ENCODE measurements at places on chromosomes 7 and 10. TPM values are rescaled to one million over a fixed set of nuclear protein-coding genes. Genes with fewer than 3 reads are reported as not detected.

GRCh38 chr10:113504423-113504822 is 48.4 kb upstream of the HABP2 start:
- H3K27ac ChIP-seq, result no peak overlapping the region
- H3K27me3 ChIP-seq, result peaks cover 73% of the 10 kb centered on the region
- no peak overlapping the region for H3K4me3 ChIP-seq
- DNase-seq, result no peak
- H3K36me3 ChIP-seq, result peaks cover 2% of the 10 kb centered on the region

DNA sequence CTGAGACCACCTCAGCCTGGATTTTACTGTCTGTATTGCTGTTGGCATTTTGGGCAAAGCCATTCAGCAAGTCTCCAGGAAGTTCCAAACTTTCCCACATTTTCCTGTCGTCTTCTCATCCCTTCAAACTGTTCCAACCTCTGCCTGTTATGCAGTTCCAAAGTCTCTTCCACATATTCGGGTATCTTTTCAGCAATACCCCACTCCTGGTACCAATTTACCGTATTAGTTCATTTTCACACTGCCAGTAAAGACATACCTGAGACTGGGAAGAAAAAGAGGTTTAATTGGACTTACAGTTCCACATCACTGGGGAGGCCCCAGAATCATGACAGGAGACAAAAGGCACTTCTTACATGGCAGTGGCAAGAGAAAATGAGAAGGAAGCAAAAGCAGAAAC is 62.8 kb downstream of the INPP5A start:
- peaks cover 7% of the 10 kb centered on the region for H3K4me1 ChIP-seq
- no peak overlapping the region for H3K4me3 ChIP-seq
- no peak overlapping the region for H3K27ac ChIP-seq
- H3K27me3 ChIP-seq, result no peaks in the 10 kb centered on the region

GRCh38 chr10:29482591-29483431 is 152.0 kb downstream of the SVIL start:
- H3K27ac ChIP-seq, result peak overlapping the region; percentile 76
- no peak overlapping the region for H3K4me3 ChIP-seq
- DNase-seq, result no peak
- H3K36me3 ChIP-seq, result peaks cover 32% of the 10 kb centered on the region
- H3K4me1 ChIP-seq, result peaks cover 21% of the 10 kb centered on the region

DNA sequence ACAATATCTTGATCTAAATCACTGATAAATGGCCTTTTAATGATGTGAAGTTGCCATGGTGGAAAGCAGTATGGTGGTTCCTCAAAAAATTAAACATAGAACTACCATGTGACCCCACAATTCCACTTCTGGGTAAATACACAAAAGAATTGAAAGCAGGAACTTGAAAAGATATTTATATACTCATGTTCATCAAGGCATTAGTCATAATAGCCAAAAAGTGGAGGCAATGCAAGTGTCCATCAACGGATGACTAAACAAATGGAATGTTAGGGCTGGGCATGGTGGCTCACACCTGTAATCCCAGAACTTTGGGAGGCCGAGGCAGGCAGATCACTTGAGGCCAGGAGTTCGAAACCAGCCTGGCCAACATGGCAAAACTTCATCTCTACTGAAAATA is 2.0 kb upstream of the DNAJC12 start:
- no peak overlapping the region for H3K27ac ChIP-seq
- DNase-seq, result no peak
- peaks cover 14% of the 10 kb centered on the region for H3K4me1 ChIP-seq
- no peak overlapping the region for H3K4me3 ChIP-seq

GRCh38 chr10:43853369-43853768 is 204.7 kb upstream of the ZNF32 start:
- no peak overlapping the region for H3K4me3 ChIP-seq
- no peak for DNase-seq
- H3K27me3 ChIP-seq, result no peaks in the 10 kb centered on the region
- no peaks in the 10 kb centered on the region for H3K36me3 ChIP-seq
- H3K27ac ChIP-seq, result no peak overlapping the region

DNA sequence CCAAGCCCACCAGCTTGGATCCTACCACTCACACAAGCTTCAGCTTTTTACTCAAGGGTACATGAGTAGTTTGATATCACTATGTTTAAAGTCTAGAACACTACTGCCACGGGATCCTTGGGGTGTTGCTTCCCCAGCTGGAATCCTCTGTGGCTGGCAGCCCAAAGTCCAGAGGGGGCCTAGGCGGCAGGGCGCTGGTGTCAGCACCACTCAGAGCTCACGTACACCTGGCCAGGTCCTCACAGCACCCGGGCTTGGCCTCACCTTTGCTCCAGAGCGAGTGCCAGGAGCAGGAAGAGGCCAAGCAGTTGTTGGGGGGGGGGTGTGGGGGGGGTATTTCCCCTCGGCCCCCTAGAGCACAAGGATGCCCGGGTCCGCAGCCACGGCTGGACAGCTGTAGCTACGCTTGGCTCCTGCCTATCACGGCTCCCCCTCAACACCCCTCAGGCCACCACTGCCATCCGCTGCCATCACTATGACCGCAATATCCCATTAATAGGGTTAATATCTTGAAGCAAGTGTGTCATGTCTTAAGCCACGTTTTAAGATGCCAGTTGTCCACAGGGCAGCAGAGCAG is 17.0 kb downstream of the ZDHHC6 start:
- H3K4me3 ChIP-seq, result no peak overlapping the region
- H3K27ac ChIP-seq, result no peak overlapping the region
- H3K4me1 ChIP-seq, result no peaks in the 10 kb centered on the region
- no peak for DNase-seq
- H3K36me3 ChIP-seq, result peaks cover 7% of the 10 kb centered on the region

Gene TPK1
- 3.9 TPM for total RNA-seq

Gene C10orf105
- total RNA-seq, result 0.11 TPM

Gene HOXA2
- 33.9 TPM for total RNA-seq

Gene GFRA1
- total RNA-seq, result 38.7 TPM

Gene TMEM139
- 7.9 TPM for total RNA-seq

Gene TBC1D12
- 8.9 TPM for total RNA-seq

Gene NEURL1
- 0.40 TPM for total RNA-seq

Gene AGR2
- total RNA-seq, result 4.6 TPM

Measured in mesothelial cell of epicardium (in vitro differentiated cells).